Tracheal epithelial cell (primary cell): ENCODE measurements at places on chromosomes 12 and 14. TPM values are rescaled to one million over a fixed set of nuclear protein-coding genes. Genes with fewer than 3 reads are reported as not detected.

Gene AMDHD1
- not detected in 2 replicates for total RNA-seq

Gene TTC8
- total RNA-seq = 13.4 and 13.7 TPM in 2 replicates

Gene DCP1B
- total RNA-seq = 4.7 and 5.1 TPM in 2 replicates

Gene GPD1
- 1.2 TPM in 1 of 2 replicates, not detected in the other for total RNA-seq

Gene PZP
- not detected in 2 replicates for total RNA-seq

Gene ABCC9
- total RNA-seq = 0.24 and 0.64 TPM in 2 replicates

Gene ACOT6
- total RNA-seq = 0.24 and 0.43 TPM in 2 replicates

Gene CLEC1B
- total RNA-seq = not detected in 2 replicates

Gene TPPP2
- not detected in 2 replicates for total RNA-seq

Gene CPNE6
- not detected in 2 replicates for total RNA-seq

Gene OTUB2
- total RNA-seq = 1.7 and 7.5 TPM in 2 replicates

Gene EML1
- 1.5 and 11.3 TPM in 2 replicates for total RNA-seq

Gene TOMM20L
- total RNA-seq = not detected in 2 replicates

Gene ZDHHC22
- not detected in 2 replicates for total RNA-seq

Gene CLEC2A
- not detected in 2 replicates for total RNA-seq

Gene NANOG
- not detected in 2 replicates for total RNA-seq

Gene MGP
- total RNA-seq = under 0.01 TPM in 1 of 2 replicates, not detected in the other

Gene TMEM132C
- total RNA-seq = not detected in 2 replicates

Gene TMPRSS12
- not detected in 2 replicates for total RNA-seq

Gene KLRB1
- total RNA-seq = not detected in 2 replicates

Gene PRICKLE1
- total RNA-seq = 0.43 and 2.9 TPM in 2 replicates
